ENCODE measurements at places on chromosomes 11 and 22. TPM values are rescaled to one million over a fixed set of nuclear protein-coding genes. Genes with fewer than 3 reads are reported as not detected.

Gene TPH1
- total RNA-seq, result 1.1 TPM

Gene OR52K1
- total RNA-seq, result not detected

Gene FOLR2
- total RNA-seq, result not detected

Gene RGL4
- total RNA-seq, result 11.6 TPM

- H3K4me3 ChIP-seq, result no peak overlapping the region
- no peak for DNase-seq
- no peaks in the 10 kb centered on the region for H3K36me3 ChIP-seq
- no peaks in the 10 kb centered on the region for H3K4me1 ChIP-seq
These were observed 27.3 kb downstream of the GNAZ start for GRCh38 chr22:23097412-23098229.

DNA sequence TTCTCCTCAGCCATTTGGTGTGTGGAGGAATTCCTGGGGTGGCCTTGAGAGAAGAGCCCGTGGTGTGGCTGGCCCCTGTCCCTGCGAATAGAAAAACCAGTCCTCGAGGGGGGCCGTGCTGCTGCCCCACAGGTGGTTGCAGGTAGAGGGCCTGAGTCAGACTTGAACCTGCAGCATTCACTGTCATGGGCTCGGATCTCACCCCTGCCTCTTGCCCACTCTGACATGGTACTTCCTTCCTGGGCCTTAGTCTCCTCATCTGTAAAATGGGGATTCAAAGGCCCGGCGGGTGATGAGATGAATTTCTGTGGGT lies 19.4 kb downstream of the TRMU start:
- H3K36me3 ChIP-seq, result peaks cover 67% of the 10 kb centered on the region
- H3K4me3 ChIP-seq, result no peak overlapping the region
- DNase-seq, result no peak
- no peak overlapping the region for H3K27ac ChIP-seq

- H3K4me3 ChIP-seq, result no peak overlapping the region
- H3K4me1 ChIP-seq, result peaks cover 21% of the 10 kb centered on the region
- DNase-seq, result no peak
- no peak overlapping the region for H3K27ac ChIP-seq
- H3K27me3 ChIP-seq, result no peaks in the 10 kb centered on the region
- H3K36me3 ChIP-seq, result no peaks in the 10 kb centered on the region
These were observed 43.0 kb upstream of the ZBED5 start for GRCh38 chr11:10900681-10901415.

DNA sequence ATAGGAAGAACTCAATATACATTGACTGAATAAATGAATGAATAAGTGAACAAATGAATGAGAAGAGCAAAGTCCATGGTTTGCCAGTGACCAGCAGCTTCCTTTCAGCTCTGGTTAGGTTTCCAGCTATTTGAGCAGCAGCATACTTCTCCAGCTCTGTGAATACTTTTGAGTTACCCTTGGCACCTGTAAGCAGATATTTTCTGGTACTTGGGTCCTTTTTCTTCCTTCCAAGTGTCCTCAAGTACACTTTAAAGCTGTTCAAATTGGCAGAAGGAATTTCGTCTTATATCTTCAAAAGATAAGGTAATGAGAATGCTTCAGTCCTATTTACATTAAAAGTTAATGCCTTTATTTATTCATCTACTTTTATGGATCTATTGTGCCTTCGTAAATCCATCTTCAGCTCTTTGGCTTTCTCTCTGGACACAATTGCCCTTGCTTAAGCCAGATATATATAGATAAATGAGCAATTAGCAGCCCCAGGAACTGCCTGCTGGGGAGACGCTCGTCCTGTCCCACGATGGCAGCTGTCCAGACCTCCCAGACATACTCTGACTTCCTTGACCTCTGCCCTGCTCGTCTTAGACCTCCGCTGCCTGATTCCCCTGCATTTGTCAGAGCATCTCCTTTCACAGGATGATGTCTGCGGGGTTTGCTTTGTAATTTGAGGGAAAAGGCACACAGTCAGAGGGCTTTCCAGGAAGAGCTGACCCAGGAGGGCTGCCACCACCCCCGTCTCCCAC lies 926.3 kb downstream of the OPCML start:
- H3K4me1 ChIP-seq, result no peaks in the 10 kb centered on the region
- no peaks in the 10 kb centered on the region for H3K36me3 ChIP-seq
- H3K27ac ChIP-seq, result no peak overlapping the region
- H3K27me3 ChIP-seq, result no peaks in the 10 kb centered on the region
- no peak for DNase-seq

DNA sequence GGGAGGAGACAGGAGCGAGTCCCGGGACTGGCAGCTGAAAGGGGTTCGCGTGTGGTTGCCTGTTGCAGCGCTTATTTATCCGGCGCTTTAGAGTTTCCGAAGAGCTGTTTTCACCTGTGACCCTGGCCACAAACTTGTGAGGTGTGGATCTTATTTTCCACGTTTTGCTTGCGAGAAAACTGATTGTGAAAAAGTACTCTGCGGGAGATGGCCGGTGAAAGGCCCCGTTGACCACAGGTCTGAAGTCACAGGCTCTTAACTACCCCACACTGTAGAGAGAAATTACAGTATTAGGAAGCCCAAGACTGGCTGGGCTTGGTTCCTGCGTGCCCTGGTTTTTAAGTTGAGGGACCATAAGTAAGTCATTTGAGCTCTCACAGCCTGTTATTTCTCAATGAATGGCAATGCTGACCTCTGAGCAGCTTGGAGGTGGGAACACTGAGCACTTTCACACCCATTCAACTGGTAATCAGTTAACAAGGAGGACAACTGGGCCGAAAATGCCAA lies 379 bp upstream of the RAB38 start:
- H3K27me3 ChIP-seq, result no peaks in the 10 kb centered on the region
- no peak for DNase-seq
- no peak overlapping the region for H3K4me3 ChIP-seq
- no peaks in the 10 kb centered on the region for H3K36me3 ChIP-seq
- H3K4me1 ChIP-seq, result peaks cover 23% of the 10 kb centered on the region

- no peaks in the 10 kb centered on the region for H3K27me3 ChIP-seq
- H3K27ac ChIP-seq, result no peak overlapping the region
- H3K4me3 ChIP-seq, result no peak overlapping the region
- peaks cover 82% of the 10 kb centered on the region for H3K4me1 ChIP-seq
These were observed 3.1 kb downstream of the POLR2L start for GRCh38 chr11:839280-839623.

DNA sequence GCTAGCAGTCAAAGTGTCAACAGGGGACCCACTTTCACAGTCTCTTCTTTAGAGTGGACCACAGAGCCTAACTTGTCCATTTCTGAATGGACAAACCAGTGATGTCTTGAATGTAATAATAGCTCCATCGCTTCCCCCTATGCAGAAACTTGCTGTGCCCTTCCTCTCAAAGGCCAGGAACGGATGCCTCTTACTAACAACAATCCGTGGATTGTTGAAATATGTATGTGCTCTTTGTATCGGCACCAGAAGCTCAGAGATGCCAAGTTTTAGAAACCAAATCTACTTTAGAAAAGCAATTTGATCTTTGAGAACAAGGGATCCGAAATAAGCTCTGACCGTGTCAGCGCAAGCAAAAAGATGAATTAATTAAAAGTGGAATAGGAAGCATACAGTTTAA lies 259.5 kb upstream of the POU2AF2 start:
- H3K4me1 ChIP-seq, result no peaks in the 10 kb centered on the region
- no peak for DNase-seq
- H3K27me3 ChIP-seq, result no peaks in the 10 kb centered on the region
